ENCODE measurements at places on chromosomes 5 and 9.

- no peak for DNase-seq
These were observed 32.0 kb downstream of the NKD2 start for GRCh38 chr5:1040571-1040970.

DNA sequence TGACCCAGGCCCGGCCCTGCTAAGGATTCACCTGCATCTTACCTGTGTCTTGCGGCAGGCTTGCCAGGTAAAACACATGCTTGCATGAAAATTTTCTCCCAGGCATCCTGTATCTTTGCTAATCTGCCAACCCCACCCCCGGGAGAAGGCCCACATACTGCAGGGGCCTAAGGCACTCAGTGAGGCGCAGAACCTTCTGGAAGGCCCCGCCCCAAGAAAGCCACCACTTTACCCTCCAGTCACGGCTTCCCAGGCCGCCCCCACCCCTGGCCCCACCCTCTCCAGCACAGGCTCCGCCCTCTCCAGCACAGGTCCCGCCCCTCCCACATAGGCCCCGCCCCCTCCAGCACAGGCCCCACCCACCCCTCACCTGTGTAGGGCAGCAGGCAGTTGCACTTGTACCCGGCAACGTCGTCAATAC, 29.8 kb upstream of the SEC16A start:
- peak; percentile 61 for DNase-seq

DNA sequence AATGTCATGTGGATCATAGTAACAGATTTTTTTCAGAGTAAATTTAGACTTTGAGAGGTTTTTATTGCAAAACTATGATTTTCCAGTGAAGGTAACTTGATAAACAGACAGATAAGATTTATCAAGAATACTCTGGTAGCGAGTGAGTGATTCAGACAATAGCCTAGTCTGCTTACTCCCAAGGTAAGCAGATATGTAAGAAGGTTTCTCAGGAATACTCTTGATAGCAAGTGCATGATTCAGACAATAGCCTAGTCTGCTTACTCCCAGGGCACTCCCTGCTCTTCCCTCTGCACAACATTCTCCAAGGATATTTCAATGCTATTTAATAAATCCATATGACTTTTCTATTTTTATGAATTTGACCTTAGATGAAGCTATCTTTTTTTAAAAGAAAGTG, 1881.5 kb downstream of the EFNA5 start:
- DNase-seq: no peak

- no peak for DNase-seq
These were observed 259.3 kb downstream of the ROR2 start for GRCh38 chr9:91690540-91691249.

All from activated CD4-positive, alpha-beta memory T cell treated with anti-CD3 and anti-CD28 coated beads for 36 hours (primary cell).